ENCODE measurements at places on chromosomes 2 and 18.

- peak; percentile 92 for DNase-seq
Observed at GRCh38 chr2:69196327-69197117, 183.5 kb downstream of the ANTXR1 start.

DNA sequence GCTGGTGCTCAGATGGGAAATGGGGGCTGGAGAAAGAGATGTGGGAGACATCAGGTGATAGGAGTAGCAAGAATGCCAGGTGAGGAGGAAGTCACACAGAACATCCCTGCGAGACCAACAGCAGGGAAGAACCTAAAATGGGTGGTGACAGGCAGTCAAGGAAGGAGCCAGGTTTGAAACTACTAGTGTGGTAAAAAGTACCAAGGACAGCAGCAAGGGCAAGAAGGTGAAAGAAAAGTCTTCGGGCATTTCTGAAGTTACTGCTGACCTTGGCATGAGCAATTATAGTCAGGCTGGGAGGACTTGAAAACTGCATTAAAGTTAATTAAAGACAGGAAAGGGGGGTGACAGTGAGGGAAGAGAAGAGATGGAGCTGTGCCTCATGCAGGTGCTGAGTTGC lies 410.4 kb downstream of the RAD51AP2 start:
- no peak for DNase-seq

DNA sequence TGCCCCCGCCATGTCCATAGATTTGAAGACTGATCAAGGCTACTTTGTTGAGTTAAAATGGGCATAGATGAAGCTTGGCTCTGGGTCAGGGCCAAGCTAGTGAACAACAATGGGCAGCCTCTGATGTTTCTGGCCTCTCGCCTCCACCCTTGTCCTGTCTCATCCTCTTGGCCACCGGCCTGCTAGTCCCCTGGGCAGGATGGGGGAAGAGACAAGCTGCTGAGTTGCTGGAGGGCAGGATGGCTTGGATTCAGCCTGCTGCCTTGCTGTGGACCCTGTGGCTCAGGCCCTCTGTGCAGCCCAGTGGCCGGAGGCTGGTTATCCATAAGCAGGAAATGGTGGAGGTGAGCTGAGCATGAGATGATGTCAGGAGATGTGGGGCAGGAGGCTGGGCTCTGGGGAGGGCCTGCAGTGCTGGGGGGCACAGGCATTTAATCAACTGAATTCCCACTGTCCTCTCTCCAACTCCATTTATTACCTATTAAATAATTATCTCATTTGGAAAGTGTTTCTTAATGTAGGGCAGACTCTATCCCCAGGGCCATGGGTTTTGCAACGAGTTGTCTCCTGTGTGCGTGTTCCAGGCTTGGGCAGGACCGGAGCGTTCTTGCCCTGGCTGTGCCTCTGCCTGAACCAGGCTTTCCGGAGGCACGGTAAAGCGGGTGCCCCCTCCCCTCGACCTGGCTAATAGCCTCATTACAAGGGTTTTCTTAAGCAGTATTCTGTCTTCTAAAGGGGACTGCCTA lies 122.9 kb downstream of the GLI2 start:
- DNase-seq, result no peak

GRCh38 chr2:17604050-17604449 lies 63.6 kb downstream of the VSNL1 start:
- DNase-seq, result no peak

GRCh38 chr2:224973112-224974016 lies 68.9 kb downstream of the DOCK10 start:
- no peak for DNase-seq

DNA sequence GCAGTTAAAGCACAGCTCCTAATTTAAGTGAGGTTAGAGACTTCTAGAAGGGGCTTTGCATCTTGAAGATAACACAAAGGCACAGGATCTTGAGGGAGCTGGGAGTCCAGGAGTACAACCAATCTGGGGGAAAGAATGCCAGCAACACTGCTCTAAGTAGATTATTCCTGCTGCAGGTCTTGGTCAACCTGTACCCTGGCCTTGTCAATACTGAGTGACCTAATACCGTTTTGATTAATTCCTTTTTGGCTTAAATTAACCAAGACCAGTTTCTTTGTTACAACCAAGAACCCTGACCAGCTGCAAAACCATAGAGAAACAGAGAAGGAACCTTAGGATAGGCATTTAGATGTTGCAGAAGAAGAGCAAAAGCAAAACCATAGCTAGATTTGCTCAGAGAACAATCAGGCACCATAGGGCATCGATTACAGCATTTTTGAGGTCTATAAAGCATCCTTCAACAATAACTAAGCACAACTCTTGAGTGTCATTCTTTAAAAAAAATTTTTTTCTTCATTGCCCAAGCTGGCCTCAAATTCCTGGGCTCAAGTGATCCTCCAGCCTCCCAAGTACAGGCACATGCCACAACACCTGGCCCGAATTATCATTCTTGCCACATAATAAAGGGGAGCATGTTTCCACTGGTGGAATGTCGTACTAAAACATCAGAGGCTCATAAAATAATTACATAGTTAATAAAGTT lies 6.3 kb downstream of the STARD7 start:
- DNase-seq, result no peak

Measured in HCEC 1CT (cell line).